ENCODE measurements at places on chromosomes 2 and 18.

DNA sequence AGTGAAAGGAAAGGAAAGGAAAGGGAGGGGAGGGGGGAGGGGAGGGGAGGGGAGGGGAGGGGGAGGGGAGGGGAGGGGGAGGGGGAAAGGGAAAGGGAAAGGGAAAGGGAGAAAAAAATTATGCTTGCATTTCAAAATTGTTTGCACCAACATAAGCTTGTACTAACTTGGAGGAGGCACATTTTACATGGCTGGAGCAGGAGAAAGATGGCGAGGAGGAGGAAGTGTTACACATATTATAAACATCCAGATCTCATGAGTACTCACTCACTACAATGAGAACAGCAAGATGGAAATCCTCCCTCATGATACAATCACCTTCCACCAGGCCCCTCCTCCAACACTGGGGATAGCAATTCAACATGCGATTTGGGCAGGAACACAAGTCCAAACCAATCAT is 660.2 kb upstream of the CDH2 start:
- DNase-seq, result no peak

DNA sequence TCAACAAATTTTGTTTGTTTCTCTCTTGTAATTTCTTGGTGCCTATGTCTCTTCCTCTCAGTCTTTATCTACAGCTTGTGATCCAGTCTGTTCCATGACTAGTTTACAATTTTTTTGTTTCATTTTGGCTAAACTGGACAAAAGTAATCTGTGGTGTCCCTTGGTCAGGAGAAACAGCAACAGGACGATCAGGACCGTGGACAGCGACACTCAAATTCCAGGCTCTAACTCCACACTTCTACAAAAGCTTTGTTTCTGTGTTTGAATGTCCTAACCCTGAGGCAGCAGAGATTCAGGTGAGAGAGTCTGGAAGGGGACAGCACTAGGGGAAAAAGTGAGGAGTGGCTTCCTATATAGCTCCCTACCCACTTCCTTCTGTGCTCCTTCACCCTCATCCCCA is 593.3 kb upstream of the FANCL start:
- DNase-seq, result no peak

- DNase-seq, result no peak
Measured at GRCh38 chr2:20665243-20666004, 1.5 kb upstream of the GDF7 start.

DNA sequence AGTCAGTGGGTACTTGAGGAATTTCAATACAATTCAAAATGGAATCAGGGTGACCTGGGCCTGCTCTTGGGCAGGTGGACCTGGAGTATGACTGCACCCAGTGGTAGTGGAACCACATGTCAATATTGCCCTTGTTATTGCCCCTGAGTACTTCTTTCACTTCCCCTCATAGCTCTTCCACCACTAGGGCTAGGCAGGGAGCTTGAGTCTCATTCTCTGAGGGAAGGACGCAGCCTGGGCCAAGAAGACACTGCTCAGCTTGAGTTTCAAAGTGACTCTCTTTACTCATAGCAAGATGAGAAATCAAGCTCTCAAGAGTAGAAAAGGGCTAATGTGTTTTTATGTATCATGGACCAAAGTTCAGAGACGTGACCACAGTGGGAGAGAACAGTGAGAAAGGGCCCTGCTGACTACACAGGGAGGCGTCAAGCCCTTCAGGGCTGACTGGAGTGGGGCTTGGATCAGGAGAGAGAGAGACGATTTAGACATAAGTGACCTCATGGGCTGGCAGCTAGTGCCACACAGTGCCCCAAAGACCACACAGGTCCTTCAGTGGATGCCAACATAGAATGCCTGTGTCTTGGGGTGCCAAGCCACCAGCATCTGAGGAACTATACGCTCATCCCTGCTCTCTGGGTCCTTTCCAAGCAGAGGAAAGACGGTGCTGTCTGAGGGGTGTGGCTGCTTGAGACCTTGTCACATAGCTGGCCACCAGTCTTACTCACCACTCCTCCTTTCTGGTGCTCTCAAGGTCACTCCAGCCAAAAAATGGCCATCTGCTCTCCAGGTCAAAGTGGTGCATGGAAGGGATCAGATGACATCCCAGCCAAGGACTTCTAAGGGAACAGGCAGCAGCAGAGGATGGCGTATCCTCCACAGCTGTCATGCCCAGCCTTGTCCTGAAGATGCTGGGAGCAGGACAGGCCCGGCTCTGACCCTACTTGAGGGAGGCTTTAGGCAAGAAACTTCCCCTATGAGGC is 13.0 kb downstream of the PTMA start:
- DNase-seq, result no peak

GRCh38 chr2:196123679-196124373 is 47.6 kb downstream of the STK17B start:
- no peak for DNase-seq

- DNase-seq, result no peak
Measured at GRCh38 chr18:73646196-73646595, 501.4 kb downstream of the FBXO15 start.

GRCh38 chr2:191889931-191890330 is 43.0 kb upstream of the CAVIN2 start:
- DNase-seq, result no peak

DNA sequence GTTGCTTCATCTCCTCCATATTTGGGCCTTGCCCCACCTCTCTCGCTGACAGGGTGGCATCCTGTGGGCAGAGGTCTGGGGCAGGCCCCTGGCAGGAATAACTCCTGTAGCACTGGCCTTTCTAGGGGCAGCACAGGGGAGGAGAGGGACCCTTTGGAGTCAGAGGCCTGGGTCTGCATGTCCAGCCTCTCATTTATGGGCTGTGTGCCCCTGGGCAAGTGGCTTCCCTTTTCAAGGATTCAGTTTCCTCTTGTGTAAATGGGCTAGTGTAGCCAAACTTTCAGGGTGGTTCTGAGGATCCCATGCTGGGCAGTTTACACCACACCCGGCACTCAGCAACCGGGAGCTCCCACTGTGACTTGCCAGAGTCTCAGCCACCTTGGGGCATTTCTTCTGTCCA is 23.4 kb downstream of the ADRA2B start:
- DNase-seq, result no peak

GRCh38 chr2:42128721-42129486 is 40.2 kb upstream of the EML4 start:
- DNase-seq, result no peak

DNA sequence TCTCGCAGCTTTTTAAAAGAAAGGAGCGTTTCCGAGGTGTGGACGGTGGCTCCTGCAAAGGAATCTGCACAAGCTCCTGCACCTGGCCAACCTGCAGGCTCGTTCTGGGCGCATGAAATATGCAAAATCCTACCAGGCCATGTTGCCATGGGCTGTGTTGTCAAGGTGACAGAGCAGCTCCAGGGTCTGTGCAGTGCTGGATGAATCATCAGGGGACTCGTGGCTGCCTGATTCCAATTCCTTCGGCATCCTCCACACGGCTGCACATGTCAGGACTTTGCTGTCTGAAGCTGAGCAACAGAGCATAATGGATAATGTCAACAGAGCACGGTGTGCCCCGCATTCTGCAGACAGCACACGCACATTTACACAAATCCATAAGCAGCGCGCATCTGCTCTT is 120.5 kb downstream of the EIPR1 start:
- DNase-seq, result no peak

DNA sequence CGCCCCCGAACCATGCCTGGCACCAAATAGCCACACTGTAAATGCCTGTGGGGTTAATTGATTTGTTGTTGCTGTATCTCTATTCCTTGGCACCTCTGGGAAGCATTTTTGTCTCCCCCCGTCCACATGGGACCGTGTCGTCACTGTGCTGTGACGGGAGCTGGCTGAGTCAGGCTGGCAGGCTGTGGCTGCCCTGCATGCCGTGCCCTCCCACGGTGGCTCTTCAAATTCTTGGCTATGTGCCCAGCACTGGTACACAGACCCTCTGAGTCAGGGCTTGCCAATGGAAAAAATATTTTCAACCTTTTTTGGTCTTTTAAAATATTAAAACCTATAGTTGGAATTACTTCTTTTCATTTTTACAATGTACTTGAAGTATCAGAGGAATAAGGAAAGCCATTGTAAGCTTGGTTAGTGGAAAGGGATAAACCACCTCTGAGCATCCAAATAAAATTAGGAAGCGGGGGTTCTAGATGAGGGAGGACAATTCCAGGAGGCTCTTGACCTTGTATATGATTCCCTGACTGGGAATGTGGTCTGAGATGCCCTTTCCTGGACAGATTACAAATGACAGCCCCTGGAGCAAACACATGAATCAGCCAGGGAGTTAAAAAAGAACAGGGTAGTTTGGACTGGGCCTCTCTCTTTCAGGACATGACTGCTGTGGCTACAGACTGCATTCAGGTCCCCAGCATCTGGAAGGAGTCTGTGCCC is 59.4 kb downstream of the DGKD start:
- DNase-seq, result peak; percentile 81

GRCh38 chr2:215874418-215874817 is 138.9 kb downstream of the MREG start:
- no peak for DNase-seq

GRCh38 chr18:33231474-33232317 is 208.8 kb downstream of the CCDC178 start:
- DNase-seq, result peak; percentile 9

- no peak for DNase-seq
Measured at GRCh38 chr2:11159574-11160170, 4.4 kb downstream of the SLC66A3 start.

DNA sequence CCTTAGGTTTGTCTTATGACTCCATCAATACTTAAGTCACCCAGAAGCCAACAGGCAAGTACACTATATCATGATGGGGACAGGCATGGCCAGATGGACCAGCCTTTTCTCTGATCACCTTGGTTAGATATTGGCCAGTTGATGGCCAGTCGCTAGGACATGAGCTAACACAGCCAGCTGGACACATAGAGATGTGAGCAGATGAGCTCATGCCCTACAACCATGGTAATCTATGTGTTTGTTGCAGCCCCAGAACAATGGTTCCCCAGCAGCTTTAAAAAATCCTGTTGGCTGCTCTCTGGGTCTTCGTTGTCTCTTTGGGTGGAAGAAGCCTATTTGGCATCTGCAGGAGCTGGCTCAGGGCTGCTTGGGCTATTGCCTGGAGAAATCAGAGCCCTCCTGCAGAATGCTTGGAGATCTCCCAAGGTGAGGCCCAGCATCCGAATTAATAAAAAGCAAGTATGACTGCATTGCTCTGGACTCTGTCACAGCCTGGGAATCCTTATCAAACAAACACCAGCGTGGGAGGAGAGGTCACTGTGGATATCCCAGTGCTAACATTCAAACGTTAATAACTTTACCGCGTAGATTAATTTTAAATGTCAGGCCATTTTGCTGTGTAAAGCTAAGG is 62.3 kb upstream of the KLHL29 start:
- DNase-seq, result no peak

DNA sequence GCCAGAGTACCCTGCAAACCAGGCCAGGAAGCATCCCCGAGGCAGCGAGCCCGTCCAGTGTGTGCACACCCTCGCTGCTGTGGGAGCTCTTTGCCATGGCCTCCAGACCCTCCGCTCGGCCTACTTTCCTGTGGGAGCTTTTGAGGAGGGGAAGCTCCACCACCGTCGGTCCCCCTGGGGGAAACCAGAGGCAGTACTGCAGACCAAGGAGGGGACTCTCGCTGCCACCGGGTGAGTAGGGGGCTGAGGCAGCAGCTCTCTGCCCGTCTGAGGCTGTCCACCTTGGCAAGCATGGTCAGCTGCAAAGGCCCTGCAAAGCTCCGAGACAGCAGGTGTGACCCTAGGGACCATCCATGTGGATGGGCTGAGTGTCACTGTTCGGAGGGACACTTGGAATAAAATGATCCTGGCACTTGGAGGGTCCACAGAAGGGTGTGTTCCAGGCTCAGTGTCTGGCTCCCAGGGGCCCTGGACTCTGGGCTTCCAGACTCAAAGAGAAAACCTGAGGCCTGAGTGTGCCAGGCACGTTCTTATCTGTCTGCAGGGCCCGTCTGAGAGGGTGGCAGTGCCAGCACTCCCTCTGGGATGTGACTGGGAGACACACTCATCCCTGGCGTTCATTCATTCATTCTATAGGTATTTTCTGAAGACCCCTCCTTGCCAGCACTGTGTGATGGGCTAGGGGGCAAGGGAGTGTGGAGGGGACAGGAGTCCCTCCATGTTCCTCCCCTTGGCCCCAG is 282.8 kb upstream of the HS6ST1 start:
- no peak for DNase-seq
